ENCODE measurements at places on chromosomes 7 and 10.

DNA sequence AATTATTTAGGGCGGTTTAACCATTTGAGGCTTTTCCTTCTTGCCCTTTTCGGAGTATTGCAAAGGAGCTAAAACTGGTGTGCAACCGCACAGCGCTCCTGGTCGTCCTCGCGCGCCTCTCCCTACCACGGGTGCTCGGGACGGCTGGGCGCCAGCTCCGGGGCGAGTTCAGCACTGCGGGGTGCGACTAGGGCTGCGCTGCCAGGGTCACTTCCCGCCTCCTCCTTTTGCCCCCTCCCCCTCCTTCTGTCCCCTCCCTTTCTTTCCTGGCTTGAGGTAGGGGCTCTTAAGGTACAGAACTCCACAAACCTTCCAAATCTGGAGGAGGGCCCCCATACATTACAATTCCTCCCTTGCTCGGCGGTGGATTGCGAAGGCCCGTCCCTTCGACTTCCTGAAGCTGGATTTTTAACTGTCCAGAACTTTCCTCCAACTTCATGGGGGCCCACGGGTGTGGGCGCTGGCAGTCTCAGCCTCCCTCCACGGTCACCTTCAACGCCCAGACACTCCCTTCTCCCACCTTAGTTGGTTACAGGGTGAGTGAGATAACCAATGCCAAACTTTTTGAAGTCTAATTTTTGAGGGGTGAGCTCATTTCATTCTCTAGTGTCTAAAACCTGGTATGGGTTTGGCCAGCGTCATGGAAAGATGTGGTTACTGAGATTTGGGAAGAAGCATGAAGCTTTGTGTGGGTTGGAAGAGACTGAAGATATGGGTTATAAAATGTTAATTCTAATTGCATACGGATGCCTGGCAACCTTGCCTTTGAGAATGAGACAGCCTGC lies 3.1 kb downstream of the FZD1 start:
- DNase-seq = no peak

DNA sequence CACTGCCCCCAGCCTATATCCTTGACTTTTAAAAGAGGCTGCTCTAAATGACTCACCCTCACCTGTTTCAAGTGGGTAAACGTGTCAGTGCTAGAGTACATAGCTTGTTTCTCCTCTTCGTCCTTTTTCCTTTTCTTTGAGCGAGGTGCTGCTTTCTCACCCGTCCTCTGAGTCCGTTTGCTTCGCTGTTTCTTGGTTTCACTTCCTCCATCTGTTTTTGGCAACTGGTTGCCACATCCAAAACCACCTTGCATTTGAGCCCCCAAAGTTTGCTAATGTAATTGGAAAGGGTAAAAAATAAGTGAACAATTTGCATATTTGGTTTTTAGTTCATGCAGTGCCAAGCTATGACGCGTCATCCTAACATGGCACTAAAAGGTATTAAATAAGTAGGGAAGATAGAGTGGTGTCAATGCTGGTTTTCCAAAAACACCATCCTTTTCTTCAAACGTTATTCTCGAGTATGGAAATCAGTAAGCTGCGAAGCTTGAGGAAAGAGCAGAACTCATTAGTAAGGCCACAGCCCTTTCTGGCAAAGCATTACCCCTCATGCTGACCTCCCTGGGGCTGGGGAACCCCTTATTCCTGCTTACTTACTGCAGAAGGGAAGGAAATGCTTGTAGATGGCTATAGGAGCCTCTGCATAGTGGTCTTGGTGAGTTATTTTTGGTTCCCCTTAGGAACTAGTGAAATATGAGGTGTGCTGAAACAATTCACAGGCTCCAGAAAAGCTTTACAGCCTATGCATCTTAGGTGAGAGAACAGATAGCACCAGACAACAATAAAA lies 133.5 kb downstream of the GALNT11 start:
- no peak for DNase-seq

DNA sequence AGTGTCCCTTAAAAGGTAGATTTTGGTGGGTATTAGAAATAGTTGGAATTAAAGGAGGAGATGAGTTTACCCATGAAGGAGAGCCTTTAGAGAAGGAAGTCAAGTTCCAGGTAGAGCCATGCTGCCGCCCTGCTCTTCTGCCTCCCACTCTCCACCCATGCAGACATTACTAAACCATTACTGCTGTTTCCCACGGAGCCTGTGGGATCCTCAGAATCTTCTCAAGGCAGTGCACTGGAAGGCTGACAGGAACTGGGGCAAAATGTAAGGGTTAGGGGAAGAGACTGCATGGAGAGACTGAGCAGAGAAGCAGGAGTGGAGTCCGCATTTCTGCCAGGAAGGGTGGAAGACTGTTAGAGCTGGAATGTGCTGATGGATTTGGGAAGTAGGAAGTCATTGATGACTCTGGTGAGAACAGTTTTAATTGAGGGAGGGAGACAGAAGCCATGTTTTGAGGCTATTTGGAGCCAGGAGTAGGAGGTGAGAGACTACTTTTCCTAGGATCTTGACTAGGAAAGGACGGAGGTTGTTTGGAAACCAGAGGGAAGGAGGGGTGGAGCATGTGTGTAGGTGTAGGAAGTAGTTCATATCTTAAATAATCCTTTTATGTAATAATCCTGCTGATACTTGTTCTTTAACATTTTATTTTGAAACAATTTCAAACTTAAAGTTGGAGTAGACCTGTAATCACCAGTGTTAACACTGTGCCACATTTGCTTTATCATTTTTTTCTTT lies 109.0 kb downstream of the CCNY start:
- DNase-seq = no peak

DNA sequence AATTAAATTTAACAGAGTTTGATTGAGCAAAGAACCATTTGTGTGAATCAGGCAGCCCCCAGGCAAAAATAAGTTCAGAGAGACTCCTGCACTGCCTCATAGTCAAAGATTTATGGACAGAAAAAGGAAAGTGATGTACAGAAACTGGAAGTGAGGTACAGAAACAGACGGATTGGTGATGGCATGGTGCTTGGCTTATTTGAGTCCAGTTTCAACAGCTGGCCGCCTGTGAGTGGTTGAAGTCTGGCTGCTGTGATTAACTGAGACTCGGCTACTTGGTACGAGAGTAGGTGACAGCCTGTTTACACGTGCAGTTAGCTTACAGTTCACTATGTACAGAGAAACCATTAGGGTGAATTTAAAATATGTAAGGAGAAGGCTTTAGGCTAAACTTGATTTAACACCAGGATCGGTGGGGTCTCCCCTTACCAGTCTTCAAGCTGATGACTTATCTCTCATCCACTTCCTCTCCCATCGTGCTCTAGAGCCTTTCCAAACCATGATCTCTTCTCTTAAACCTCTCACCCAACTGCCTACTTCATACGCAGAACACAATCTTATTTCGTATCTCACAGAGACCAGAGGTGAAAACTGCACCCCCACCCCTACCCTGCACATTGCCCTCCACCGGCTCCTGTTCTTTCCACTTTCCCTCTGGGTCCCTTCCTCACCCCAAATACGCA lies 5.0 kb upstream of the MSMB start:
- DNase-seq = no peak

GRCh38 chr7:156722043-156722826 lies 81.7 kb downstream of the RNF32 start:
- DNase-seq = no peak

- DNase-seq = no peak
Observed at GRCh38 chr10:119377451-119377957, 165.0 kb downstream of the RGS10 start.

- no peak for DNase-seq
Observed at GRCh38 chr10:9869606-9870176, 1148.0 kb upstream of the CELF2 start.

GRCh38 chr10:89966211-89966610 lies 264.8 kb downstream of the KIF20B start:
- DNase-seq = no peak

- DNase-seq = no peak
Observed at GRCh38 chr7:27424231-27424630, 181.6 kb downstream of the EVX1 start.

DNA sequence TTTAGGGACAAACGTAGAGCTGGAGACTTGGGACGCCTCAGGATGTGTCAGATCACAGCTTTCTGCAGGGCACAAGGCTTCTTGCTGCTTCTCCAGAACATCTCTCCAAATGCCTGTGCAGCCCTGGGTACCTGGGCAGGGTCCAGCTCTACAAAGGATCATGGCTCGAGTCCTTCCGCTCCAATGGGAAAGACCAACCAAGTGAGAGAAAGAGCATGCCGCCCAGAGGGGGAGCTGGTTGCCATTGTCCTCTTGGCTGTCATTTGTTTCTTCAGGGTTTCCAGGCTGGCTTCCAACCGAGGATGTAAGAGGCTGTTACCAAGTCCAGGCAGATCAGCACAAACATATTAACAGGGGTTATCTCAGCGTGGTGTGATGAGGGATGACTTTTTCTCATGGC lies 5.6 kb upstream of the LEP start:
- DNase-seq = no peak

GRCh38 chr10:69061305-69062161 lies 26.4 kb upstream of the SRGN start:
- peak; percentile 49 for DNase-seq

- DNase-seq = no peak
Observed at GRCh38 chr10:114762811-114763210, 58.8 kb upstream of the FHIP2A start.

- no peak for DNase-seq
Observed at GRCh38 chr10:80421707-80422536, 13.6 kb downstream of the PRXL2A start.

DNA sequence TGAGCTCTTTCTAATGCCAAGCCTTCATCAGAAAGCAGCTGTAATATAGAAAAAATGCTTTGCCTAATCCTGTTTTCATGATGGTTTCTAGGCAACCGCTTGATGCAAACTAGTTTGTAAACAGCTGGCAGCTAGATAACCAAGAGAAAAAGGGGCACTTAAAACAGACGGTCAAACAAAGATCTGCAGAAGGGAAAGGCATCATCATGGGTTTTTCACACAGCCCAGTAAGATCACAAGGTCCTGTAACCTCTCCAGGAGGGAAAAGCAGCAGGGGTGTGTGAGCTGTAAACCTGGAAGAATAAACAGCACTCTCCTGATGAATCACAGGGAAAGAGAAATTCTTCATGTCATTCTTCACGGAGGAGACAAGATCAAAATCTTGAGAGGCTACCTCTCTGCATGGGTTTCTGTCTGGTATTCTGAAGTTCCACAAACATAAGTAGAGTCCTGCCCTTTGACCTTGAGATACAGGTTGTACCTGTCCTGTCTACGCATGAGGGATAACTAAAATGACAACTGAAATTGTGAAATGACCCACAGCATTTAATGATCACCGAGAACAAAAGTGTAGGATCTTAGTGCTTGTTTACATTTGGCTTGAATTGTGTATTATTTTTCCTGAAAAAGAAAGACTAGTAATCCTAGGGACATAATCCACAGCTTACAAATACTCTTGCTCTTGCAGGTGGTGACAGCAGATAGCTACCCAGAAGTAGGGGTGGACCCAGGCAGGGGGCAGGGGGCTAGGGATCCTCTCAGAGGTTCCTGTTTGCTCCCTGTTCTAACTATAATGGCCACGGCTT lies 48.0 kb downstream of the CREB3L2 start:
- DNase-seq = no peak

DNA sequence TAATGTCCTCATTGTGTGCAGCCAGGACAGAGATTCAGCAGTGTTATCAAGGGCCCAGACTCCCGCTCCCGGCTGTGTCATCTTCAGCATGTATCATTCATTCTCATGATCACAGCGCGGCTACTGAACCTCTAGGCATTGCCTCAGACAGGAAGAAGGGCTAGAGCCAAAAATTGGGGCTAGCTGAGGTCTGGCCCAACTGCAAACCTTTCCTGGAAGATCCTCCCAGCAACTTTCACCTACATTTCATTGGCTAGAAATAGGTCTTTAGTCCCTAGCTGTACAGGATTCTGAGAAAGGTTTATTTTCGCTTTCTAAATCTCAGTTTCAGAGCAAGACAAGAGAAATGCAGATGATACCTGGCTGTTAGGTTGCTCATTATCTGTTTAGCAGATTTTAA lies 81.9 kb downstream of the CREM start:
- peak; percentile 41 for DNase-seq

- DNase-seq = no peak
Observed at GRCh38 chr10:79483948-79484347, 28.4 kb upstream of the EIF5AL1 start.

GRCh38 chr10:4067931-4068561 lies 283.0 kb upstream of the KLF6 start:
- DNase-seq = no peak

DNA sequence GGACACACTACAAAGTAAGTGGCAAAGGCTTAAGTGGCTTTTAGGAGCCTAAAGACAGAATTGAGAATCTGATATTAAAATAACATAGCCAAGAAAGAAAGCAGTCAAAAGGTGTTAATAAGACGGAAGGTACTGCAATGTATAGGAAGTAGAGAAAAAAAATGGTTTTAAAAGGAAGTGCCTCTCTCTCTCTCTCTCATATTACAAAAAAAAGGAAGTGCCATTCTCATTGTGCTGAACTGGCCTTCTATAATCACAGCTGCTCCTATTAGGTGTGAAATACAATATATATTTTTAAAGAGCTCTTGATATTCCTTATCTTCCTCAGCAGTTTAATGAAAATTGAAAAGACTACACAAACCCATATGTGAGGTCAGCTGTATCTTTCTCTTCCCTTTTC lies 199.4 kb upstream of the NPVF start:
- DNase-seq = no peak

DNA sequence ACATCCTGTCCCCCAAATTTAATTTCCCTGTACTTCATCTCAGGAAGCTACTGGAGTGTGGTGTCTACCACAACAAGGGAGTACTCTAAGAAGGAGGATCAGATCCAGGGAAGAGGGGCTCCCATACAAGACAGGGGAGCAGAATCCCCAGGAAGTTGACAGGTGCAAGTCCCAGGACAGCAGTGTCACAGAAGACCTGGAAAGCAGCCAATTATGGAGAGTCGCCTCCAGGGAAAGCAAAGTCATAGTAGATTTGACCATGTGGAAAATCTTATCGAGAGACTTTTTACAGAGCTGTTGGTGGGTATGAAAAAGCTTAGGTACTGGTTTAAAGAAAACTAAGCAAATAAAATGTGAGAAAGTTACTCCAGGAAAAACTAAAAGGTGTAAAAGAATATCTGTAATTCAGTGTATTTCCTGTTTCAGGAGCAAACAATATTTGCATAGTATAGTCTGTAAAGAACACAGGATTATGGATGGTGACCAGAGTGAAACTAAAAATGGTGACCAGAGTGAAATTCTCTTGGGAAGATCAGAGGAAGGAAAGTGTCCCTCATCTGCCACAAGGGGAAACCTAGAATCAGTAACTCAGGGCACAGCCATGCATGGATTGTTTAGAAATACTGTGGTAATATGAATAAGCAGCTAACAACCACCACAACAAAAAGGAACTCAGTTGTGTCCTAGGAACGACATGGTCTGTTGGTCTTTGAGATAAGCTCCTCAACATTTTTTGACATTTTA lies 44.5 kb downstream of the LANCL2 start:
- no peak for DNase-seq

GRCh38 chr7:43509906-43510305 lies 73.0 kb upstream of the STK17A start:
- no peak for DNase-seq

Data from CD4-positive, alpha-beta T cell treated with Interleukin-12 subunit alpha and Interleukin-12 subunit beta, for 1 hour (primary cell).